ENCODE measurements at places on chromosomes 11 and 22.
A peak's percentile ranks its signal among the peaks of the same experiment; 100 is the strongest.

DNA sequence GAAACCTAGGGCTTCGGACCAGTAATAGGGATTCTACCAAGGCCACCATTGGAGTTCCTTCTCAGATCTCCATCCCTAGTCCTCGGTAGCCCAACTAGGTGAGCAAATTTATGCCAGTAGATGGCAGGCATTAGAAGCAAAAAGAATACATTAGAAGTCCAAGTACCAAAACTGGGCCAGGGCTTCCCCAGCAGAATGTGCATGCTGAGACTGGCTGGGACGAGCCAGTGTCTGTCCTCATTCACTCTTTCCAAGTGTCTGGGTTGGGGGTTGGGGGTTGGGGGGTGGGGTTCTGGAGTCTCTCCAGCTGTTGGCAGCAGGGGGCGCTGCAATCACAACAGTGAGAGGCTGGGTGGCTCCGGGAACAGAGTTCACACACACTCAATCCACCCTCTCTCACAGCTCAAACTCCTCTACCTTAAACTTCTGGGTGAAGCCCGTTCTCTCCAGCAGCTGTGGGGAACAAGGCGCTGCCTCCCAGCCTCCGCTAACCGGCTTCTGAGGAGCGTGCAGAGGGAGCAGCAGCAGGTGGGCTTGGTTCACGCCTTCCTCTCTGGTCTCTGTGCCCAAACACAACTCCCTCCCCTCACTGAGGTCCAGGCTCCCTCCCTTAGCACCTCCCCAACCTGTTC, 57.5 kb downstream of the BTG4 start:
- peak; percentile 64 for DNase-seq

DNA sequence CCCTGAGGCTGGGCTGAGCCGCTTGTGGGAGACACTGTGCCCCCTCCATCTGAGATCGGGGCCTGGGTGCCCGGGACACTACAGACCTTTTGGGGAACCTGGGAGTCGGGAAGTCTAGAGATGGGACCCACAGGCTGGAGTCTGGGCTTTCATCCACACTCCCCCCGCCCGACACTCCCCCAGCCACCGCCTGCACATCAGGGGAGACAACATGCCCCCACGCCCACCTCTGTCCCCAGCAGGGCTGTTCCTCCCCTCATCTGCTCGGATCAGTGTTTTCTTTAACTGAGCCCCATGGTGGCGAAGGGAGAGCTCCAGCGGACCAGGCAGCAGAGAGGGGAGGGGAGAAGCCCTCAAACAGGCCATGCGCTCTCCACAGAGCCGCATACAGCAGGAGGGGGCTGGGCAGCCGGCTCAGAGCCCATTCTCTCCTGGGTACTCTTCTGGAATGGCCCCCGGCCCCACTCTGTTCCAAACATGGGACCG, 174.7 kb downstream of the IGLL1 start:
- DNase-seq, result no peak

DNA sequence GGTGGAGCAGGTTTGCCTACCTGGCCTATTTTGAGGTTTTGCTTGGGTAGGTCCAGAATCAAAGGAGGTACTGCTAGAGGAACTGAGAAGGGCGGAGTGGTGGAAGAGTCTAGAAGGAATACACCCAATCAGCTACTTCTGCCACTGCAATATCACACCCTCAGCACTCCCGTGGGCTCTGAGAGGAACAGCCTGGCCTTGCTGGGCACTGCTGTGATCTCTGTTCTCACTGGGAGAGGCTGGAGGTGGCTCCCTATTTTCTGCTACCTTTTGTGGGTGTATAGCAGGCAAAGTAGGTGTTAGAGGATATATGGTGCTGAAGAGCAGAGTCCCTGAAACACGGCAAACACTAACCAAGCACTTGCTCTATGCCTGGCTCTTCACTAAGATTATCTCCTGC, 25.0 kb upstream of the IGSF22 start:
- DNase-seq, result no peak

DNA sequence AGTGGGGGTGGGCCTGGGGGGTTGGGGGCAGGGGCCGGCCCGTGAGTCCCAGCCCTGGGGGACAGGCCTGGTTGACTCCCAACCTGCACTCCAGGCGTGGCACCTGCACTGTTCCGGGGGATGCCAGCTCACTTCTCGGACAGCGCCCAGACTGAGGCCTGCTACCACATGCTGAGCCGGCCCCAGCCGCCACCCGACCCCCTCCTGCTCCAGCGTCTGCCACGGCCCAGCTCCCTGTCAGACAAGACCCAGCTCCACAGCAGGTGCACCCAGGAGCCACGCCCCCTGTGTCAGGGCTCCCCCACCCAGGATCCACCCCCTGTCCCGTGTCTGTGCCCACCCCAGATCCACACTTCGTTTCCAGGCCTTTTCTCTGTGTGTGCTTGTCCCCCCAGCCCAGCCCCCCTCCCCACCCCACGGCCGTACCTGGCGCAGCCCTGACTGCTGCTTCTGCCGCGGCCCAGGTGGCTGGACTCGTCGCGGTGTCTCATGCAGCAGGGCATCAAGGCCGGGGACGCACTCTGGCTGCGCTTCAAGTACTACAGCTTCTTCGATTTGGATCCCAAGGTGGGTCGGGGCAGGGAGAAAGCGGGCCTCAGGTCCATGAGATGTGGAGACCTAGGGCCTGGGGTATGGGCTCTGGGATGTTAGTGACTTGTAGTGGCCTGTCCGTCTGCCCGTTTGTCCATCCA, 4.8 kb downstream of the FERMT3 start:
- no peak for DNase-seq

- DNase-seq, result no peak
Measured at GRCh38 chr11:81829976-81830375, 903.7 kb downstream of the FAM181B start.

GRCh38 chr22:35834061-35834460, 116.4 kb downstream of the APOL5 start:
- no peak for DNase-seq

DNA sequence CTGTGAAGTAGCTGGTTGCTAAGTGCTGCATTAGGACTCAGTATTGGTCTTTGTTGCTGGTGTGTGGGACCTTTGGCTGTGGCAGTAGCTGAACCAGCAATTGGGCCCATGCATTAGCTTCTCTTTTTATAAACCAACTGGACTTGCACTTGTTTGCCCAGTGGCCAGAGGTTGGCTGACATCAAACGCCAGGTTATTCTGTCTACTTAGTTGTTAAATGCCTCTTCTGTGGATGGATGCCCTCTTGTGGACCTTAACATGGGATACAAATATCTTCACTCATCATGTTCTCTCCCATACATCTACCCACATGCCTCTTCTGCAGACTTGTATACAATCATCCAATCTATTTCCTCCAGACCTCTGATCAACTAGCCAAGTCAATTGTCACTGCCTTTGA, 26.4 kb upstream of the ARHGAP20 start:
- no peak for DNase-seq

All from GM10248 (cell line).